ENCODE measurements at places on chromosomes 5 and 9. TPM values are rescaled to one million over a fixed set of nuclear protein-coding genes. Genes with fewer than 3 reads are reported as not detected.

Gene DIPK1B
- 0.12 TPM for total RNA-seq

Gene NNT
- total RNA-seq: 80.3 TPM

Gene DEPDC1B
- 1.3 TPM for total RNA-seq

Gene ELOVL7
- 0.49 TPM for total RNA-seq

Gene SLC45A2
- total RNA-seq: not detected

Gene AQP3
- 0.32 TPM for total RNA-seq

Gene SNCAIP
- total RNA-seq: 0.65 TPM

Gene NR5A1
- not detected for total RNA-seq

Gene ARID3C
- total RNA-seq: 0.32 TPM

Gene PRRX2
- total RNA-seq: 92.7 TPM

Gene PCDHB3
- 1.2 TPM for total RNA-seq
